ENCODE measurements at places on chromosomes 13 and 19. TPM values are rescaled to one million over a fixed set of nuclear protein-coding genes. Genes with fewer than 3 reads are reported as not detected.

KLK12 gene
- not detected for total RNA-seq

PLK5 gene
- 0.12 TPM for total RNA-seq

ADGRL1 gene
- 52.5 TPM for total RNA-seq

GARRE1 gene
- 48.0 TPM for total RNA-seq

SKA3 gene
- total RNA-seq: 5.8 TPM

GNG7 gene
- total RNA-seq: 6.3 TPM
